HFFc6 (cell line): ENCODE measurements at places on chromosomes 6 and 20.
A peak's percentile ranks its signal among the peaks of the same experiment; 100 is the strongest.

- DNase-seq, result peak; percentile 46
These were observed 3.2 kb downstream of the PTPN1 start for GRCh38 chr20:50513169-50514034.

DNA sequence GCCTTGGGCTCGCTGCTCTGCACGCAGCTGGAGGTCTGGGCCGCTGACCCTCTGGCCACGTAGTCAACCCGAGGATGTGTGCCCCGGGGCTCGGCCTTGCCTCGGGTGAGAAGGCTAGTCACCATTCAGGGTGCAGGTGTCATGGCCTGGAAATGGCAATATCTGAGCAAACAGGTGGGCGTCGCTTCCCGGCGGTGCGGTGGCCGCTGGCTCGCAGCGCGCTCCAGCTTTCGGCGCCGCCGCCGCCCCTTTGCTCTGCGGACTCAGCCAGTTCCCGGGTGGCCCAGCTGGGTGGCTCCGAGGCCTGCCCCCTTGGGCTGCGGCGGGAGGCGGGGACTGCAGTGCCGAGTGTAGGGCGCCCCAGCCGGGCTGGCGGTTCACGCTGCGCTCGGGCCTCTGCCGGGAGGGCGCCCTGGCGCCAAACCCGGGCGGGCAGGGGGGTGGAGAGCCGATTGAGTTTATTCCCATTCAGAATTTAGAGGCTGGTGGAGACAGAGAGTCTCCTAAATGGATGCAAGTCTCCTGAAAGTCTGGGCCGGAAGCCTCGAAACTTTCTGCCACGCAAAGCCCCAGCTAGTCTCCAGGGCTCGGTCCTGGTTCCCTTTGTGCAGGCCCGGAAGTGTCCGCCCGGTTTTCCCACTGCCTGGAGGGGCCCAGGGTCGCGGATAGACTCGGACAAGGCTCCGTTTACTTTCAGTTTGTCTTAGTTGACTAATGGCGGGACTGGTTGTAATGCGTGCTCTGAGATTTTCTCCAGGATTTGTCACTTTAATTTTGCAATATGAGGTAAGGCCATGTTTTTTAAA is 11.3 kb upstream of the TFAP2A start:
- DNase-seq, result peak; percentile 49

DNA sequence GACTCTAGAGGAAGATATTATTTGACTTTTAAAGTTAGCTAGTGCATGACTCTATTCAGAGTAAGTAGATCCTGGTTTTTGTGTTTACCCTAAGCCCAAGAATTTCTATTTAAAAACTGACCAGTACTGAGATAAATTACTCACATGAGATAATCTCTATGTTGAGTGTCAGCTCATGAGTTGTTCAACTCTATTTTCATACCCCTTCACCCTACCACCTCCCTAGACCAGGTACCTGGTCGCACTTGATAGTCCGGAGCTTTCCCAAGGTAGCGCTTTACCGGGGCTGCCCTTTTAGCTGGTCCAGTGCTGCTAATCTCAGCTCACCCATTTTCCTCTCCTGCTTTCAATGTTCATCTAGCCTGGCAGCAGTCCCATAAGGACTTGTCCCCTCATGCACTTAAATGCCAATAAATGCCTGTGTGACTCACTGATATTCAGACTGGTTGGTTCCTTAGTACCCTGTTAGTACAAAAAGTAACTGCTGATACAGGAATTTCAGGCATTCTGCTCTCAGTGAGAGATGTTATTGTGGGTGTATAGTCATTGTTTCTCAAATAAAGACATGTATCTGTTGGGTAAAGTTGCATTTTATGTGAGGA is 503.9 kb downstream of the ADGRB3 start:
- DNase-seq, result no peak

DNA sequence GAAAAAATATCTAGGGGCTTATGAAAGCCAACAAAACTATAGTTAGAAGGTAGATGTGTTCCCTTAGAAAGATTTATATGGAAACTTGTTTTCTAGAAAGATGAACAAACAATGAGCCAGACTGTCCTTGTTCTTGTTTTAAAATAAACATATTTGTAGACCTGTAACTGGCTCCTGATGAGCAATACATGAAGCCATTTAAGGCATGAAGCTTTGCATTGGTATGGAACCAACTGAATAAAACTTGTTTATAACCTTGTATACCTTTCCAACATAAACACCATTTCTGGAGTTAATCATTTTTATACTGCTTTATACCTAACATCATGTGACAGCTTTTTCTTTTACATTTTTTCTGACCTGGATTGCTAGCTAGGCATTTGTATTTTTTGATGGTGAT is 247.8 kb downstream of the PRL start:
- DNase-seq, result peak; percentile 5

- peak; percentile 73 for DNase-seq
These were observed 11.4 kb upstream of the SOX12 start for GRCh38 chr20:313948-314347.
